ENCODE measurements at places on chromosomes 2 and 18.
A peak's percentile ranks its signal among the peaks of the same experiment; 100 is the strongest.

DNA sequence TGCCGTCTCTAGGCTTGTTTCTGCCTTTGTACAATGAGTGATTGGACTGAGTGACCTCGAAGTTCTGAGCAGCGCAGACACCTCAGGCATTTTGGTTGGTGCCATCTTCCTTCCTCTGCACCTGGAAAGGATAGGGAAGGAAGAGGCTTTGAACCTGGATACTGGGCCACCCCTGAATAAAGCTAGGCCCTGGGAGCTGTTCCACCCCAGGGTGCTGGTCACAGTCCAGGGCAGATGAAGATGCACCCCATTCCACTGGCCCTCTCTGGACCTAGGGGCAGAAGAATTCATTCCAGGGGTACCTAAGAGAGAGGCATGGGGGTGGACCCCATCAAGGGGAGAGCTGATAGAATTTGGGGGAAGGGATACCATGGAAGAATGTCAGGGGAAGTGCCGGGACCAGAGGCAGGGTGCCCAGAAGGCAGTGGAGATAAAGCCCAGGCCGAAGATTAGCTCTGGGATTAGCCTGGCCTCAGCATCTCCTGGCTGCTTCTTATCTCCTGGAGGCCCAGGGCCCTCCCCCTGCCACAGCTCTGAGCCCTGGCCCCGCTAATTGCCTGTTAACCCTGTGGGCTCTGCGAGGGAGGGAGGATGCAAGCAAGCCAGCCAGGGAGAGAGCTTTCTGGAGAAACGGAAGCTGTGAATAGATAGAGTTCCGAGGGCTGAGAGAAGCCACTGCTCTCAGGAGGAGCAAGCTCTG lies 11.4 kb downstream of the ASIC4 start:
- DNase-seq: no peak

DNA sequence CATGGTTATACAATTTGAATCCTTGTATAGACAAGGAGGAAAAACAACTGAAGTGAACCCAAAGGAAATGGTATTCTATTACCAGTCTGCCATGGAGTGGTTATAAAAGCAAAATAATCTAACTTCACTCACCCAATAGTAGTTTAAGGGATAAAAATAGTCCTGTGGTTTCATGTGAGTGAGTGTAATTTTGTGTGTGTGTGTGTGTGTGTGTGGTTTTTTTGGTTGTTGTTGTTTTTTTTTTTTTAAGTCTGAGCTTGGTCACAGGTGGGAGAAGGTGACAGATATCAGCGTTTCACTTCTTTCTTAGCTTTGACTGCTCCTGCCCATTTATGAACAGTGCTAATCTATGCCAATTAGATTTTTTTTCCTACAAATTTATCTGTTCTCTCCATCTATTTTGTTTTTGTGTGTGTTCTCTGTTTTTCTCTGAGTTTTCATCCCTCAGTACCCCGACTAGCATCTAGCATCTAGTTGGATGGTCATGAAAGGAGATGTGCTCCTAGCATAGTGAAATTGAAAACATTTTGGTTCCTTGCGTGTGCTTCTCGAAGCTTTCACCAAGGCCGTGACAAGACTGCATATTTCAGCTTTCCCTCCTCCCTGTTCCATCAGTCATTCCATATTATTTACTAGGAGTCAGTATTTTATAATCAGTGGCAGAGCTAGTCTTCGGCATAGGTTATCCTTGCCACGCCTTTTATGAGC lies 200.1 kb upstream of the DTNA start:
- no peak for DNase-seq

- DNase-seq: peak; percentile 87
Observed at GRCh38 chr2:85799215-85799956, 45.6 kb downstream of the ATOH8 start.

- DNase-seq: no peak
Observed at GRCh38 chr2:191048073-191048472, 34.1 kb upstream of the STAT1 start.

- DNase-seq: no peak
Observed at GRCh38 chr2:121890041-121890440, 134.6 kb downstream of the TSN start.

DNA sequence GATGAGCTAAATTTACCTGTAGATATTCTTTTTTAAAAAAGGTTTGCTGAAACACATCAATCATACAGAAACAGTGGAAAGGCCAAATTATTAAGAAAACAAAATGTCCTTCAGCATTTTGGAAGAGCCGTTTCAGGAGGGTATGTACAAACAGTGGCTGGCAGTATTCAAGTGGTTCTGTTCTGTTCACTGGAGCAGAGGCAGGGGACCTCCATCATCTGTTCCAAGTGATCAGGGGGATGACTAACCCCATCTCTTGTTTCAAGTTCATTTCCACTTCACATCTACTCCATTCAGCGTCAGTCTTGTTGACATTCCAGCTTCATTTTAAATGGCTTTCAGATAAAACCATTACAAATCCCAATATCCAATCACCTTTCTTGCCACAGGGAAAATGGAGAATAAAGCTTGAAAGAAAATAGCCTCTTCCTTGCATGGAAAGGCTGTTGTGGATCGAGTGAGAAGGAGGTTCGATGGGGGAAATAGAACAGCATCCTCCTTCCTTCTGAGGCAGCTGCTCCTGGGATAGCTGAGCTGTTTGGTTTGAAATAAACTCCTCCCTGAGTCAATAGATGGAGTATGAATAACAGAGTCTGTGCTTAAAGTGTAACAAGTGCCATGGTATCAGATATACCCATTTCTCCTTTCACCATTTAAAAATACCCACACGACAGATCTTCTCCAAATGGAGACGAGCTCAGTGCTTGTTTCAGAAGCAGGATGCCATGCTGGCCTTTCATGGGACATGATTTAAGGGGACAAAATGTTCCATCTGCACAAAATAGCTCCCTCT lies 63.7 kb upstream of the OTOF start:
- DNase-seq: no peak

- no peak for DNase-seq
Observed at GRCh38 chr18:13412017-13412416, 193.5 kb downstream of the LDLRAD4 start.

GRCh38 chr2:1638281-1638860 lies 105.9 kb downstream of the PXDN start:
- no peak for DNase-seq

- DNase-seq: peak; percentile 57
Observed at GRCh38 chr18:70044632-70045031, 97.0 kb upstream of the CD226 start.

All from urothelium cell line (cell line).